ENCODE measurements at places on chromosomes 6 and 20. TPM values are rescaled to one million over a fixed set of nuclear protein-coding genes. Genes with fewer than 3 reads are reported as not detected.

GRCh38 chr20:17614176-17614811 lies 44.4 kb downstream of the DSTN start:
- no peaks in the 10 kb centered on the region for H3K4me1 ChIP-seq
- peaks cover 35% of the 10 kb centered on the region for H3K36me3 ChIP-seq
- no peak overlapping the region for H3K4me3 ChIP-seq
- no peak for DNase-seq

- H3K4me1 ChIP-seq, result peaks cover 9% of the 10 kb centered on the region
- DNase-seq, result peak; percentile 31
- H3K27ac ChIP-seq, result no peak overlapping the region
- H3K4me3 ChIP-seq, result no peak overlapping the region
- no peaks in the 10 kb centered on the region for H3K36me3 ChIP-seq
Measured at GRCh38 chr6:3534599-3534998, 77.7 kb upstream of the SLC22A23 start.

DNA sequence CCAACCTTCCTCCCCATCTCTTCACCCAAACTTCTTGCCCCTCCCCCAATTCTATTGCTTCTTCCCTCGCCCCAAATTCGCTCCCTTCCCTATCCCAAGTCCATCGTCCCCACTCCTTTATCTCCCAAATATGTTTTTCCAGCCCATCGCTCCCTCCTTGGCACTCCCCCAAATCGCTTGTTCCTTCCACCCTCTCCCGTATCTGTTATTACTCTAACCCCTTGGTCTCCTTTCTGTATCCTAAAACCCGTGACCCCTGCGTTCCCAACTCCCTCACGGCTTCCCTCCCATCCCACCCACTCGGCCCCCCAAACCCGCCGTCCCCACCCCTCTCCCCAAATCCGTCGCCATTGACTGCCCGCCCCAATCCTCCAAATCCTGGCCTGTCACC lies 584 bp downstream of the MTCH1 start:
- peak overlapping the region; percentile 52 for H3K27ac ChIP-seq
- H3K36me3 ChIP-seq, result no peaks in the 10 kb centered on the region

GRCh38 chr6:5138995-5139827 lies 54.1 kb downstream of the PPP1R3G start:
- H3K4me3 ChIP-seq, result no peak overlapping the region
- no peaks in the 10 kb centered on the region for H3K36me3 ChIP-seq
- H3K4me1 ChIP-seq, result no peaks in the 10 kb centered on the region
- H3K27me3 ChIP-seq, result no peaks in the 10 kb centered on the region
- H3K27ac ChIP-seq, result no peak overlapping the region

The PTPRT gene
- not detected for total RNA-seq

The NTSR1 gene
- total RNA-seq, result 10.6 TPM

GRCh38 chr6:80251321-80251720 lies 144.8 kb downstream of the BCKDHB start:
- no peaks in the 10 kb centered on the region for H3K27me3 ChIP-seq
- H3K36me3 ChIP-seq, result no peaks in the 10 kb centered on the region
- DNase-seq, result no peak
- H3K4me1 ChIP-seq, result no peaks in the 10 kb centered on the region
- H3K27ac ChIP-seq, result no peak overlapping the region
- no peak overlapping the region for H3K4me3 ChIP-seq

The GRIK2 gene
- total RNA-seq, result 0.55 TPM

The C2 gene
- 1.1 TPM for total RNA-seq

DNA sequence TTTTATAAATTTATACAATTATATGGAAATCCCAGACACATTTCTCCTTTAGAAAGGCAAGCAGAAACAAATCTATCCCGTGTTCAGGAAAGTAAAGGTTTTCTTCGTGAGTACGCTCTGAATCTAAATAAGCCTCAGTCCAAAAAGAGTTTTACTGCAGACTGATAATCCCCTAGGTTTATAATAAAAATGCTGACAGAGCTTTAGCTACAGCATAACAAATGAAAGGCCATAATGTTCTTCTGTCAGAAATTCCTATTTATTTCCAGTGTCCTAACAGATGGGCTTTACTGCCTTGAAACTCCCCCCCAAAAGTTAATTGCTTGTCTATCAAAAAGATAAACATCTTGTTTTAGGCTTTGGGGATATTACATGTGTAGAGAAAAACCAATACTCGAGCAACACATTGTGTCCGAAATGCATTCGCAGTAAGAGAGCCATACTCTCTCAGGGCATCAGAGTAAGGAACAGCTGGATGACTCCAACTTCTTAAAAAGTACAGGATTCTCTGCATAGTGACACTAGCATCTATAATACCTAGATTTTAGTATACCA lies 109.0 kb downstream of the PRKN start:
- H3K4me3 ChIP-seq, result no peak overlapping the region
- H3K27me3 ChIP-seq, result peaks cover 10% of the 10 kb centered on the region
- H3K4me1 ChIP-seq, result no peaks in the 10 kb centered on the region
- no peaks in the 10 kb centered on the region for H3K36me3 ChIP-seq
- no peak overlapping the region for H3K27ac ChIP-seq
- DNase-seq, result no peak

- no peaks in the 10 kb centered on the region for H3K36me3 ChIP-seq
Measured at GRCh38 chr20:46767127-46767761, 57.8 kb downstream of the SLC2A10 start.

DNA sequence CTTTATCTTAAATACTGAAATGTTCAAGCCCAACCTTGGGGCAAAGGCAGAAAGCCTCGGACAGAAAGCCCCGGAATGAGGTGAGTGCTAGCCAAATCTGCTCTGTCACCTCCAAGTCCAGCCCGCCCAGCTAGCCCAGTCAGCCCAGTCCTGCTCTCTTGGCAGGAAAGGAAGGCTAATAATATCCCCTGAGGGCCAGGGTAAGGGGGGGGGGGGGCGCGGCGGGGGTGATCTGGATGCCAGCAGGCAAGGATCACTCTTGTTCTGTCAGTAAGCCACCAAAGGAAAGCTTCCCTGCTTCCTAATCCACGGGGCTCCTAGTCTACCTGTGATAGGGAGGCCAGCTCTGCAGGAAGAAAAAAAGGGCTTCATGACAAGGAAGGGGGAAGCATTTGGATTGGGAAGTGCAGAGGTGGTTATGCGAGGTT lies 1.1 kb downstream of the NDRG3 start:
- peak overlapping the region; percentile 34 for H3K27ac ChIP-seq
- DNase-seq, result peak; percentile 68
- H3K27me3 ChIP-seq, result no peaks in the 10 kb centered on the region
- peaks cover 7% of the 10 kb centered on the region for H3K4me1 ChIP-seq

DNA sequence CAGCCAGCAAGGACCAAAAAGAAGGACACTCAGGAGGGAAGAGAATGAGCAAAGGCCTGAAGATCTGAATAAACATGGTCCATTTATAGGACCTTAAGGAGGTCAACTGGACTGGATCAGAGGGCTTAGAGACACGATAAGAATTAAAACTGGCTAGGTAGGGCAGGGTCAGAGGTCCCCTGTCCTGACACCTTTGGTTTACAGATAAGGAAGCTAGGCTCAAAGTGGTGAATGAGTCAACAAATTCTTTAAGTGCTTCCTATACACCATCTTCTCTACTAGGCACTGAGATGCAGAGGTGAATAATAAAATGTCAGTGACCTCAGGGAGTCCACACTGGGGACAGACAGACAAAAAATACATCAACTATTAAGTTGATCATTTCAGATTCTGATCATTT lies 70.3 kb downstream of the HIVEP2 start:
- H3K27me3 ChIP-seq, result no peaks in the 10 kb centered on the region
- H3K36me3 ChIP-seq, result no peaks in the 10 kb centered on the region
- peaks cover 20% of the 10 kb centered on the region for H3K4me1 ChIP-seq
- H3K4me3 ChIP-seq, result no peak overlapping the region
- no peak for DNase-seq

DNA sequence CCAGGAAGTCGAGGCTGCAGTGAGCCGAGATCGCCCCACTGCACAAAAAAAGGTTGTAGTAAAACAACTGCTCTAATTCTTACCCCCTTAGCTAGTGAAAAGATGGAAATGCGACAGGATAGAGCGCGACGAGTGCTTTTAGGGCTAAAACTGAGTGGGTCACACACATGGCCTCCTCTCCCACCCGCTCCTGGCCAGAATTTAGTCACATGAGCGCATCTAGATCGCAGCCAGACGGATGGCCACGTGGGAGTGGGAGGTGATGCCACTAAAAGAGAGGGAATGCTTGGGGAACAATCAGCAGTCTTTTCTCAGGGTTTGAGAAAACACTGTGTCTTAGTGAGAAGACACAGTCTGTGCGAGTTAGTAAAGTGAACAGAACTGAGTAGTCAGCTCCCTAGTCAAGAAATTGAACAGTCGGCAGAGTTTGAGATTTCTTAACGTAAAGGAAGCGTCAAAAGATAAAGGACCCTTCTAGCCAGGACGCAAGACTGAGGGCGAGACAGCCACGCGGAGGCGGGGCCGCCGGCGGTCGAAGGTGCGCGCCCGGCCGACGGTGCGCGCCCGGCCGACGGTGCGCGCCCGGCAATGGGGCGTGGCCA lies 664 bp upstream of the ACTR5 start:
- peak; percentile 89 for DNase-seq
- no peak overlapping the region for H3K27ac ChIP-seq
- peaks cover 17% of the 10 kb centered on the region for H3K4me1 ChIP-seq
- peak overlapping the region; percentile 94 for H3K4me3 ChIP-seq
- peaks cover 9% of the 10 kb centered on the region for H3K36me3 ChIP-seq
- peaks cover 14% of the 10 kb centered on the region for H3K27me3 ChIP-seq

- DNase-seq, result no peak
- no peak overlapping the region for H3K27ac ChIP-seq
Measured at GRCh38 chr6:8389036-8389818, 46.1 kb downstream of the SLC35B3 start.

DNA sequence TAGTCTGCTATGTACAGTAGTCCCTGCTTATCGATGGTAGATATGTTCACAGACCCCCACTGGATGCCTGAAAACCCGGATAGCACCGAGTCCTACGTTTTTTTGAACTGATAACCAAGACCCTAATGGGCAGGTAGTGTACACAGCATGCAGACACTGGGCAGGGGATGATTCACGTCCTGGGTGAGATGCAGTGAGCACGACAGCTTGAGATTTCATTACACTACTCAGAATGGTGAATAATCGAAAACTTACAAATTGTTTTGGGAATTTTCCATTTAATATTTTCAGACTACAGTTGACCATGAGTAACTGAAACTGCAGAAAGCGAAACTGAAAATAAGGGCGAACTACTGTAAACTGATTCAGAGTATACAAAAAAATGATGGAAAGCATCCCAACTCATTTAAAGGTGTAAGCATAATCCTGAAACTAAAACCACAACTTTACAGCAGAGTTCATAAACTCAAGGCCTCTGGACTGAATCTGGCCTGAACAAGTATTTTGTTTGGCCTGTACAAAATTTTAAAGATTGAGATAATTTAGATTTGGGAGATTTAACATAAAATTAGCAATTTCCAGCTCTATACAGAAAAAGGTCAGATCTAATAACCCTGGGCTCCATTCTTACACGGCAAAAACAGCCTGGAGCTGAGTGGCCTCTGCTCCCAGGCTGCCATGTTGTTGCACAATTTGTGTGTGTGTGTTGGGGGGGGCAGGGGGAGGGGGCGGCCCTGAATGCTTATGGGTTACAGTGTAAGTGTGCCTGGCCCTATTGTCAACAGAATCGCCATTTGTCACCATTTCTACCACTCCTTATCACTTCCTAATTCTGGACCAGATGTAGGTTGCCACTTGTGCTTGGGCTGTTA lies 34.9 kb downstream of the RNF24 start:
- H3K4me1 ChIP-seq, result peaks cover 13% of the 10 kb centered on the region
- H3K36me3 ChIP-seq, result 0 out of 2 replicates have a peak, but pooled peaks cover under 1% of the 10 kb centered on the region
- H3K27me3 ChIP-seq, result no peaks in the 10 kb centered on the region
- H3K27ac ChIP-seq, result peak overlapping the region; percentile 56
- DNase-seq, result peak; percentile 53

GRCh38 chr6:5667737-5668136 lies 339.0 kb downstream of the NRN1 start:
- H3K27ac ChIP-seq, result no peak overlapping the region
- H3K4me3 ChIP-seq, result no peak overlapping the region
- no peaks in the 10 kb centered on the region for H3K36me3 ChIP-seq
- no peak for DNase-seq

DNA sequence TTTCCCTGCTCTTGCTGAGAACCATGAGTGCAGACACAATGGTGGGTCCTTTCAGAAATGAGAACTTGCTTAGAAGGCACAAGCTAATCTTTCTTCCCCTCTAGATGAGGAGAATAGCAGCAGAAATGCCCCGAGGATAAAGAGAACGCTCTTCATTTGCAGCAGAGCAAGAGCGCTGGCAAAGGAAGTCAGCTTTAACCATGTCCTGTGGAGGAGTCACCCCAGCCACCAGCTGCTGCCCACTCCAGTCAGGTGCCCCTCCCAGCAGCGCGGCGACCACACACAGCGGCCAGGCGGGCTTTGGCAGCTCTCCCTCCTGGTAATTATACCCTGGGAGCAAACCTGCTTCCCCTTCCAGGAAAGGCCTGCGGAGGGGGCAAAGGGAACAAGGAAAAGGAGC lies 42.4 kb upstream of the EMILIN3 start:
- no peaks in the 10 kb centered on the region for H3K27me3 ChIP-seq
- no peaks in the 10 kb centered on the region for H3K4me1 ChIP-seq
- DNase-seq, result no peak
- H3K4me3 ChIP-seq, result no peak overlapping the region
- H3K27ac ChIP-seq, result no peak overlapping the region

- H3K4me3 ChIP-seq, result no peak overlapping the region
- no peak overlapping the region for H3K27ac ChIP-seq
- H3K27me3 ChIP-seq, result peaks cover 87% of the 10 kb centered on the region
- no peaks in the 10 kb centered on the region for H3K36me3 ChIP-seq
Measured at GRCh38 chr20:24497851-24498250, 28.4 kb downstream of the SYNDIG1 start.

- no peak overlapping the region for H3K4me3 ChIP-seq
- H3K27me3 ChIP-seq, result no peaks in the 10 kb centered on the region
- no peak overlapping the region for H3K27ac ChIP-seq
- no peaks in the 10 kb centered on the region for H3K4me1 ChIP-seq
Measured at GRCh38 chr6:142518761-142519160, 217.0 kb downstream of the ADGRG6 start.

The SEMG1 gene
- total RNA-seq, result not detected

The SNAP25 gene
- total RNA-seq, result not detected

DNA sequence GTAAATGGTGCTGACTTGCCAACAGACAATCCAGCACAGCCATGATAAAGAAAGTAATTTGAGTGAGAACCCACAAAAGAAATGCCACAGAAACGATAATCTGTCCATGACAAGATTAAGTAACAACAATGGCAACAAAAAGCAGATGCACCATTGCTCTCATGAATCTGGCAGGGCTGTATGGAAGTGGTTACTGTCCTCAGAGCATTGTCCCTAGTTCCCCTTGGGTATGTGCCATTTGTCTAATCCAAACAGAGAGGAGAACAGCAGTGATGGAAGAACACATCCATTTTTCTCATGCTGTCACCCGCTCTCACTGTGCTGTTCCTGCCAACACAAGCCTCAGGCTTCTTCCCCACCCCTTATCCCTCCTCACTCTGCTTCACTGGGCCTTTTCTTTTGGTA lies 65.8 kb downstream of the REV3L start:
- H3K4me1 ChIP-seq, result peaks cover 34% of the 10 kb centered on the region
- no peak overlapping the region for H3K4me3 ChIP-seq

DNA sequence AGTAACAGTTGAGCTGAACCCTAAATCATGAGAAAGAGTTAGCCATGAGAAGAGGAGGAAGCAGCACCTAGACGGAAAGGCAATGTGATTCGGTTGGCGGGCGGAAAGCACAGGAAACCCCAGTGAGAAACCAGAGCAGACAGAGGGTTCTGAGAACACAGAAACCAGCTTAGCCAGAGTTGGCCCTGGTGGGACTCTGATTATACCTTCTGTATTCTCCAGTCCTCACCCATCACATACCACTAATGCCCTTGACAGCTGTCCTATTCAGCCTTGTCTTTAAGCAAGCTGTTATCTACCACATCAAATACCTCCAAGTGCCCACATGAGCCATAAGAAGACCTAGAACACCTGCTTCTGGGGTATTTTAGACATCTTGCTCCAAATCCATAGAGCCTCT lies 58.9 kb upstream of the LRRC1 start:
- H3K36me3 ChIP-seq, result no peaks in the 10 kb centered on the region
- H3K27me3 ChIP-seq, result no peaks in the 10 kb centered on the region
- peaks cover 32% of the 10 kb centered on the region for H3K4me1 ChIP-seq
- no peak overlapping the region for H3K4me3 ChIP-seq
- no peak overlapping the region for H3K27ac ChIP-seq
